Activated T-helper 9 cell treated with anti-CD3 and anti-CD28 coated beads, Interleukin-2, amount 50 U/mL, for 16 hours (primary cell): ENCODE measurements at places on chromosomes 16 and 17.

- no peak for DNase-seq
These were observed 55.1 kb downstream of the RPTOR start for GRCh38 chr17:80599546-80600305.

- DNase-seq: no peak
These were observed 252.1 kb upstream of the N4BP1 start for GRCh38 chr16:48862087-48862532.

GRCh38 chr17:82823004-82823403 lies 16.8 kb downstream of the ZNF750 start:
- DNase-seq: no peak

GRCh38 chr17:40696651-40697072 lies 6.9 kb downstream of the KRT24 start:
- no peak for DNase-seq

- no peak for DNase-seq
These were observed 8.6 kb downstream of the DNAH17 start for GRCh38 chr17:78568494-78569115.

- no peak for DNase-seq
These were observed 84.2 kb downstream of the MAP2K4 start for GRCh38 chr17:12104831-12105230.

DNA sequence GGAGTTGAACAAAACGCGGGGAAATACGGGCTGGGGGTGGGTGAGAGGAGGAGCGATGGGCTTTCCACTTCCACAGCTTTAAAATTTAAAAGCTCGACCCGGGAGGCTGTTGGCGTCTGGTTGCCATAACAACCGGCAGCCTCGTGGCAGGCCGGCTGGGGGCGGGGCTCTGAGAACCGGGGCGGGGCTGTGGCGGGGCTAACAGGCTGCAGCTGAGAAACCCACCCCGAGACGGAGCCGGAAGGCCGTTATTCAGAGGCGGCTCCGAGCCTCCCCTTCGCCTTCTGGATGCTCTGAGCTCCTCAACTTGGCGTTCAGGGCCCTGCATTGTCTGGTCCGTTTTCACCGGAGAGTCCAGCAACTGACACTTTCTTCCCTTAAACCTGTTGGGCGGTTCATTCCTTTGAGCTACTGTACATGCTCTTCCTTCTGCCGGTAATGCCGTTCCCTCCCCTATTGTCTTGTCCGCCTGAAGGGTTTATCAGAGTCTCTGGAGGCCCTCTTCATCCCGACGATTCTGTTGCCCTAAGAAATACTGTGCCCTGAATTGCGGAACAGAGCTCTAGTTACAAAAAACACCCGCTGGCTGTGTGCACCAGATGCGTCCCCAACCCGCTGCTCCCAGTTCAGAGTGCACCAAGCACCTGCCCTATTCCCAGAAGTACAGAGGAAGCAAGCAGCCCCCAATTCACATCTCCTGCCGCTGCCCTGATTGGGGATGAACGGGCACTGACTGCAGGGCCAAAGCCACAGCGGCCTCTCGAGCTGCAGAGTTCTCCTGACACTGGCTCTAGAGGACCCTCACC lies 596 bp downstream of the DNAAF8 start:
- peak; percentile 87 for DNase-seq

- DNase-seq: peak; percentile 31
These were observed 581 bp downstream of the PRKCA start for GRCh38 chr17:66302761-66303626.

GRCh38 chr16:10598157-10598556 lies 17.8 kb upstream of the EMP2 start:
- DNase-seq: no peak

- DNase-seq: no peak
These were observed 203.6 kb downstream of the ZFHX3 start for GRCh38 chr16:72844225-72844920.

DNA sequence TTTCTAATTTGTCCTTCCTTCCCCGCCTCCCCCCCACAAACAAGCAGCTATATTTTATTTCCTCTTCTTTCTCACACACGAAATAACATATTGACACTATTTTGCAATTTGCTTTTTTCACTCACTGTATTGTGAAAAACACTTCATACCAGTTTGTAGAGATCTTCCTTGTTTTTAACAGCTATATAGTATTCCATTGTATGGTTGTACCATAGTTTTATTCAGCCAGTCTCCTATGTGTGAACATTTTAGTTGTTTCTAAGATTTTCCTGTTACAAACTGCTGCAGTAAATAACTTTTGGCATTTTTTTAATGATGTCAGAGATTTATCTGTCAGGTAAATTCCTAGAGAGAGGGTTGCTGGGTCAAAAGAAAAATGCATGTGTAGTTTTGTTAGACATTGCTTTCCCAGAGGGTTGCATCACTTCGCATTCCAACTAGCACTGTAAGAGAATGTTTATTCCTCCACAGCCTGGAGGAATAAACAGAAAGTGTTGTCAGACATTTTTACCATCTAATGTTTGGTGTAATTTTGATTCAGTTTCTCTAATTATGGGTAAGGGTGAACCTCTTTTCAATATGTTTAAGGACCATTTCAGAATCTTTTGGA lies 101.2 kb downstream of the MRTFB start:
- no peak for DNase-seq

DNA sequence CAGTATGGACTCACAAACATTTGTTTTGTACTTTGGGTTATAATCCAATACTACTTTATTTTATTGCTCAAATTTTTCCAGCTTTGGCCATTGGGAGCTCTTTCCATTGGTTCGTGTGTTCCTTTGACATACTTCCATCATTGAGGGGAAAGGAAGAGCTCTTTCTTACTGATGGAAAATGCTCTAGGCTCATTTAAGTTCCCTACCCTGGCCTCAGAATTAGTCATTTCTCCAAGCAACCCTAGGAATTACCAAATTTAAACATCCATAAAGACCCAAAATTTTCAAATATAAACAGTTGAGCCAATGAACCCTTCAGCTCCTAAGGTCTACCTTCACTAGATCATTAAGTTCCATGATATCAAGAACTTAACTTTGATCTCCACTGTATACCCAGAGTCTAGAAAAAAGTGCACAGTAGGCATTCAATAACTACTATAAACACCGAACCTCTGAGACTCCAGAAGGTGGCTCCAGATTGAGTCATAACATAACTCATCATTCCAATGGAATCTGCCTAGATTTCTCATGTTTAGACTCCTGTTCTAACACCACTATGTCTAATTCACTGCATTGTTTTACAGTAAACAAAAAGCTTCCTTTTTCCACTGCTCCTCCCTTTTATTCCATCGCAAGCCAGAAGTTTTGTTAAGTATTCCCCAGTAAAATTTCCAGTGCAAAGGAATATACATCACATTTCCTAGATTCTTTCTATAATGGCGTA lies 39.0 kb downstream of the SMURF2 start:
- DNase-seq: no peak

DNA sequence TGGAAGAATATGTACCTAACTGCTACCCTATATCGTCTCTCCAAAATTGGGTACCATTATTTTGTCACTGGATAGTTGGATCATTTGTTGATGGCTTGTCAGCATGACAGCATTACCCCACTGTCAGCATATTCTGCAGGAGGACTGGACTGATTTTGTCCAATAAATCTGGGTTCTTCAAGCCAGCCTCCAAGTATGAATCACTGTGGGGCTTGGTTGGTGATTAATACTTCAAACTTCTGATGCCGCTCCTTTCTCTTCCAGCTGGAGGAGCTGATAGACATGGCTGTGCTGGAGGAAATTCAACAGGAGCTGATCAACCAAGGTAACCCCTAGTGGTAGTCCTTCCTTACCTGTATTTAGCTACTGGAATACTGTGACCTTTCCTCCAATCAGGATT lies 2.5 kb downstream of the RPAIN start:
- no peak for DNase-seq

- no peak for DNase-seq
These were observed 23.8 kb upstream of the ZNF469 start for GRCh38 chr16:88359008-88359407.

DNA sequence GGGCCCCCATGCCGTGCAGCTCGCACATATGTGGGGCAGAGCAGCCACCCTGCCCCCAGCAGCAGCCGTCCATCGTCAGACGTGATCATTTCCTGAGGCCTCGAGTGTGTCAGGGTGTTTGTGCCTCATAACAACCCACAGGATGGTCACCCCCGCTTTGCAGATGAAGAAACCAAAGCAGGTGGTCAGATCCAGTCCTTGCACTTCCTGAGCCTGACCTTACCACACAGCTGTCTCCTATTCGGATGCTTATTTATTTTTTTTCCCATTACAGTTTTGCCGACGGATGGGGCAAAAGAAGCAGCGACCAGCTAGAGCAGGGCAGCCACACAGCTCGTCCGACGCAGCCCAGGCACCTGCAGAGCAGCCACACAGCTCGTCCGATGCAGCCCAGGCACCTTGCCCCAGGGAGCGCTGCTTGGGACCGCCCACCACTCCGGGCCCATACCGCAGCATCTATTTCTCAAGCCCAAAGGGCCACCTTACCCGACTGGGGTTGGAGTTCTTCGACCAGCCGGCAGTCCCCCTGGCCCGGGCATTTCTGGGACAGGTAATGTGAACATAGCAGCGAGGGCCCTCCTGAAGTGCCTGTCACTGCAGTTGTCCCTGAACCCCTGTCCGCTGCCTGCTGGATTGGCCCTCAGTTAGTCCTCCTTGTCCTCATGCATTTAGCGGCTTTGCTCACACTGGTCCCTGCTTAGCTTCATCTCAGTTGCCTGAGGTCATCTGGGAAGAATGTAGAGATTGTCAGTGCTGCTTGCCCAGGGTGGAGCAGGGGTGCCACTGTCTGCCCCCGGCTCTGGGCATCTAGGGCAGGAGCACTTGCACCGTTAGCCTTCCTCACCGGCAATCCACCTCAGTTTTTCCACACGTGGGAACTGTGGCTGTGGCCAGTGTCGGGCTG lies 1.4 kb downstream of the MPG start:
- DNase-seq: no peak

- DNase-seq: no peak
These were observed 107.3 kb upstream of the MAF start for GRCh38 chr16:79707876-79708275.

- DNase-seq: no peak
These were observed 98.8 kb downstream of the NLK start for GRCh38 chr17:28141313-28141712.

DNA sequence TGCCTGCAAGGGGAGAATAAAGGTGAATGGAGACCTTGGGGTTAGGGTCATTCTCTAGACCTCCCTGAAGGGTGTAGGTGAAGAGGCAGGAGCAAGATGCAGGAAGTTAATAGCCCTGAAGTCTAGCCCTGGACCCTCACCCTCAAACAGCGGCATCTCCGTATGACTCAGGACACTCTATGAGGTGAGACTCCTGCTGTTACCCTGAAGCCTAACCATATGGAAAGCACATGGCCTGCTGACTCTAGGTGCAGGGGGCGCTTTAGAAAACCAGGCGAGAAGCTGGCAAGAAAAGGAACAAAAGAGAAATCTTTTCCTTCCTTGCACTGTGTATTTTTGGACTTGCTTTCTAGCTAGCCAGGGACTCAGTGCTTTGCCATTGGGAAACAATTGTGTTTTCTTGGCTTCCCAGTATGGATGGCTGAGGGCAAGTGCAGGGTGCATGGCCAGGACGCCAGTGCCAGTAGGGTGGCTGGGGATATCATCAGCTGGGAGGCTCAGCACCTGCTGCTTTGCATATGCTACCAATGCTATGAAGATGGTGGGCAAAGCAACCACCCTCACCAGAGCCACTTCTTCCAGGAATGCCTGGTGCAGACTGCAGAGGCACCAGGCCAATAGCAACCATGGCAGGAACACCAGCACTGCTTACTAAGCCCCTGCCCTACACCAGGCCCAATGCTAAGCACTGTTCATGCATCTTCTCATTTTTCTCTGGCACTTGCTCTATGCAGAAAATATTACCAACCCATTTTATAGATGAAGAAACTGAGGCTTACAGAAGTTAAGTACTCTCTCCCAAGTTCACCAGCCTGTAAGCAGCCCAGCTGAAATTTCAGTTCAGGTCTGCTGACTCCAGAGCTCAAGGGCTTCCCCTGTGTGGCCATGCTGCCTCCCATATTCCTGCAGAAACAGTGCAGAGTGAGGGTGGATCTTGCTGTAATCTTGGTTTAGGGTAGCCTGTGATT lies 425.1 kb downstream of the SLC39A11 start:
- no peak for DNase-seq

DNA sequence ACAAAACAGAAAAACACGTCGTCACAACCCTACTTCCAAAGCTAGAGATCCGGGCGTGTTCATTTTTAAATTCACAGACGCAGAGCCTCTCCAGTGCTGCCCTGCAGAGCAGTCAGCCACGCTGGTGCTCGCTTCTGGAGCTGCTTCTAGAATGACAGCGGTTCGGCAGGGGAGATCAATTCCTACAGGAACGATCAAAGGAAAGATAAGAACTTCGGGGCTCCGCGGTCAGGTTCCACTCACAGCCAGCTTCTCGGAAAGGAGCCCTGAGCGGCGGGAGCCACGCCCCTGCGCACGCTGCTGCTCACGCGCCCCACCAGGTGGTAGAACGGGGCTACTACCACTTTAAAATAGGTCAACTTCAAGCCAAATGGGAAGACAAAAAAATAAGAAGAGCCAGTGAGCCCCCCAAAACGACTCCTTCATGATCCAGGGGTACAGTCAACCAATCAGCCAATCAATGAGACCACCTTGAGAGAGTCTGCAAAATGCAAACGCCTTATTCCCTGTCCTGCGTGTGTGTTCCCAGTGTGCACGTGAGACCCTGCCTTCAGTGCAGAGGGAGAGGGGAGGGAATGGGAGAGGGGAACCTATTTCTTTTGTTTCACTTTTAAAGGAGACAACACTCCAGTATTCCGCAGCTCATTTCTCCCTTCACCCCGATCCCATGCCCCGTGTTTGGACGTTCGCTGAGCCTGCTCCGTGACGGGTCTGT lies 209.7 kb downstream of the RBFOX3 start:
- DNase-seq: peak; percentile 61

GRCh38 chr17:31580706-31581490 lies 189.4 kb downstream of the RAB11FIP4 start:
- no peak for DNase-seq

- no peak for DNase-seq
These were observed 147.1 kb downstream of the WWOX start for GRCh38 chr16:78246559-78246958.

GRCh38 chr17:55275894-55276804 lies 11.4 kb downstream of the HLF start:
- no peak for DNase-seq

- DNase-seq: no peak
These were observed 1.2 kb downstream of the ARHGEF15 start for GRCh38 chr17:8311131-8311790.

DNA sequence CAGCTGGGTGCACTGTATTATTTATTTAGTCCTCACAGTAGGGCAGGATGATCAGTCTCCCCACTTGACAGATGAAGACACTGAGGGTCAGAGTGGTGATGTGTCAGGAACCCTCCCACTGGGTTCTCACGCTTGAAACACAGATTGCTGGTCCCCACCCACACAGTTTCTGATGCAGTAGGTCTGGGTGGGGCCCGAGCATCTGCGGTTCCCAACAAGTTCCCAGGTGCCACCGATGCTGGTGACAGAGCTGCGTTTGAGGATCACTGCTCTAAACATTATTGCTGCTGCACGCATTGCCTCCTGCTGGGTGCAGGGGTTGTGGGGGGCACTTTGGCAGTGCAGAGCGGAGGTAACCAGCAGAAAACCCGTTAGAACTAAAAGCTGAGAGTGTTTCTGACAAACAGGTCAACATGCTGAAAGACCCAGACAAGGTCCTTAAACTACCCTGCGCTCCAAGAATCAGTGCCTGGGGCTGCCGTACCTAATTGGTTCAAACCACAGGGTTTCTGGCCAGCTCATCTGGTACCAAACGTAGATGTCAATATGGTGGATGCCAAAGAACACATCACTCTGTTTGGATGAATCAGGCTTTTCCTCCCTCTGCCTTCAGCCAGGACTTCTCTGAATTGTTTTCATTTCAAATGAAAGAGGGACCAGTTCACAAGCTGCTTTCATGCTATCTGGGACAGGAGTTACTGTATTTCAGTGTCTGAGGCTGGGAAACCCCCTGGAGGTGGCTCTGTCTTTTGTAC lies 76.0 kb downstream of the ABCC1 start:
- DNase-seq: peak; percentile 50
